ENCODE measurements at places on chromosomes 1 and 21.

DNA sequence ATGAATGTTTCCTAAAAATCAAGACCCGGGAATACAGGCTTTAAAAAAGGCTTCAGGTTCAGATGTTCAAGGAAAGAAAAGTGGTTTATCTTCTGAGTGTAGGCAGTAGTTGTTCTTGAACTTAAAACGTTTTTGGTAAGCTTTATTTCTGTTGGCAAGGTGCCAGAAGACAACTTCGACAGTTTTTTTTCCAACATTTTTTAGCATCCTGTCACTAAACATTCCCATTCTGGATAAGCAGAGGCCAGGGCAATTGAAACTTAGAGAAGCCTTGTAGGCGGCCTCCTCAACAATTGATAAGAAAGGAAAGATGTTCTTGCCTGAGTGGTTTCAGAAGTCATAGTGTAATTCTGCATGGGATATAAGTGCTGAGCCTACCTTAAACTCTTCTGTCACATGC is 66.7 kb downstream of the PATJ start:
- peak; percentile 12 for DNase-seq

GRCh38 chr21:15023776-15024175 is 41.0 kb downstream of the NRIP1 start:
- DNase-seq, result peak; percentile 36

DNA sequence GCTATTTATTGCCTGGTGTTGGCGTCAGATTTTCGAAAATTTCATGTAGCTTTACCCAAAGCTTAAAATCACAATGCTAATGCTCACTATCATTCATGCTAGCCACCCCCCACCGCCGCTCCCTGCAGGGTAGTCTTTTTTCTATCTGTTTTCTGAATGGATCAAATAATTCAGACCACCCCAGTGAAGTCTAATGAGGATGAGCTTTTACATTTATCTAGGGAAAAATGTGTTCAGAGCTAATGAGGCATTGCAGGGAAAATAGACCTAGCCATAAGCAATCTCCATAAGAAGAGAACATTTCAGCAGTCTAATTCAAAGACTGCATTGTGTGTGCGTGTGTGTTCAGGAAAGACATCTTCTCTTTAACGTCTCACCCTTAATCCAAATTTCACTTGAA is 533.0 kb upstream of the PRMT6 start:
- DNase-seq, result no peak

DNA sequence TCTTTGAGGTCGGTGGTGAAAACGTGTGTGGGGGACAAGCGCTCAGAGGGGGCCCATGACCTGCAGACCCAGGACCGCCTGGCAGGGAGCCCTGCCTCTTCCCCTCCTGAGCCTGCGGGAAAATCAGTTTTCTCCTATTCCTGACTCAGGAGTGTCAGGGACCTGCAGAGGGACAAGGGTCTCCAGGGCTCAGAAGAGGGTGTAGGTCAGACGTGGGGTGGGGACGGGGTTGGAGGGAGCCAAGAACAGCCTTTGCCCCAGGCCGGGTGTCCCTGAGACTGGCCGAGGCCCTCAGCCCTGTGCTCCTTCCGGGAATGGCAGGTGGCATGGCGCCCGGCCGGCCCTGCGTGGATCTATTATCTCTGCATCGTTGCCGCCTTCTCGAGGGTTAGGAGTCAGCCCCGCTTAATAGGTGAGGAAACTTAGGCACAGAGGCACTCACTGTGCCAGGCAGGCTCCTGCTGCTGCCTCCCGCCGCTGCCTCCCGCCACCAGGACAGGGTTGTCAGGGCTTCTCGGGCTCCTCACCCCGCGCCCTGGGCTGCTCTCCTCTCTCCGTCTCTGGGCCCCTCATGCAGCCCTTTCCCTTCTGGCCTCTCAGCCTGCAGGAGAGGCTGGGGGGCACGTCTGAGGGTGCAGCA is 37.5 kb downstream of the AJAP1 start:
- DNase-seq, result no peak

- peak; percentile 30 for DNase-seq
Measured at GRCh38 chr1:26686795-26687194, 9.0 kb upstream of the ARID1A start.

DNA sequence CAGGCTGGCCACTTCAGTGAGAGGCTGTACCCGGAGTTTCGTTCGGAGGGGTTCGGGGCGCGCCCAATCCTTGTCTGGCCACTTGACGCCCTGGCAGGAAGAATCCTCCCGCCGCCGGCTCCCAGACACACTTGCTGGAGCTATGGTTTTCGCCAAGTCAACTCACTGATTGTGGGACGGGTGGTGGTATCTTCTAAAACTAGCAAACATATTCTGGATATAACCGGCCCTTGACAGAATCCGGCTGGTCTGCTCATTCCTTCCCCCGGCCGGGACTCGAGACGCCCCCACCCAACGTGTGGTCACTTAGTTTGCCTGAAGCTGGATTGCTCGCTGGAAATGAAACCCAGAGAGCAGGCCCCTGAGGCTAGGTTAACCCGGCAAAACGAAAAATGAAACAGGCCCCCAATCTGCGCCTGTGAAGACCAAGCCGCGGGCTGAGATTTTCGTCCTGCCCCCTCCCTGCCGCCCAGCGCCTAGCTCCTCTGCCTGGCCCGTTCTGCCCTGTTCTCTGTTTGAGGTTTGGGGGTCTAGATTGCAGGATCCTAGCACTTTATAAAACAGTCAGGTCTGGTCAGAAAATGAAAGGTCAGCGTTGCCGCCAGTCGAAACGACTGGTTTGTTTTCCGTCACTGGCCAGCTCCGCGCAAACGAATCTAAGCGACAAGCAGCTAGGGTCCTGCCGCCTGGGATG is 4.6 kb downstream of the GFI1 start:
- DNase-seq, result peak; percentile 36

DNA sequence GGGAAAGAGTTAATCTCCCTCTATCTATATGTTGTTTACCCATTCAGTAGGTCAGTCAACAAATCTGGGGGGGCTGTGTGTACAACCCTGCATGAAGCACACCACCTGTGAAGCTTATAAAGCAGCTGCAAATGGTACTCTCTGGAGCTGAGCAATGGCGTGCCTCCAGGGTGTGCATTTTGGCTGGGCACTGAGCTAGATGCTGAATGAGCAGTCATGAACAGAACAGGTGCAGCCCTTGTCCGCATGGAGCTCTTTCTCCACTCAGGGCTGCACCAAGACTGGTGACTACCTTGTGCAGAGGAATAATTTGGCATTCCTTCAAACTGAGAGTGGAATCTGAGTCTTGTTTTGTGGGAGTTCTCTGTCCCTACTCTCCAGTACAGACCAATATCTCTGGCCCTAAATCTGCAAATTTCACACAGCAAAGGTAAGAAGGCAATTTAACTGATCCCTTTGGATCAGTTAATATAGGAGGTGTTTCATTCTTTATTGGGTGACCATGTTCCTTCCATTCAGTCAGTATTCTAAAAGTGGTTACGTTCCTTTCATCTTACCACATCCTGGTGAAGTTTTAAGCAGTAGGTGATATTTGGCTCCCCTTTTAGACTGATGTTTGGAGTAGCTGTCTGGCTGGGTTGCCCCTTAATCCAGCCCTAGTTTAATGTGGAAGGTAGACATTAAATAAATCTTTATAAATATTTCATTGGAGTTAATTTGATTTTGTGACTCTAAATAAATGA is 76.0 kb downstream of the GPR88 start:
- DNase-seq, result no peak

DNA sequence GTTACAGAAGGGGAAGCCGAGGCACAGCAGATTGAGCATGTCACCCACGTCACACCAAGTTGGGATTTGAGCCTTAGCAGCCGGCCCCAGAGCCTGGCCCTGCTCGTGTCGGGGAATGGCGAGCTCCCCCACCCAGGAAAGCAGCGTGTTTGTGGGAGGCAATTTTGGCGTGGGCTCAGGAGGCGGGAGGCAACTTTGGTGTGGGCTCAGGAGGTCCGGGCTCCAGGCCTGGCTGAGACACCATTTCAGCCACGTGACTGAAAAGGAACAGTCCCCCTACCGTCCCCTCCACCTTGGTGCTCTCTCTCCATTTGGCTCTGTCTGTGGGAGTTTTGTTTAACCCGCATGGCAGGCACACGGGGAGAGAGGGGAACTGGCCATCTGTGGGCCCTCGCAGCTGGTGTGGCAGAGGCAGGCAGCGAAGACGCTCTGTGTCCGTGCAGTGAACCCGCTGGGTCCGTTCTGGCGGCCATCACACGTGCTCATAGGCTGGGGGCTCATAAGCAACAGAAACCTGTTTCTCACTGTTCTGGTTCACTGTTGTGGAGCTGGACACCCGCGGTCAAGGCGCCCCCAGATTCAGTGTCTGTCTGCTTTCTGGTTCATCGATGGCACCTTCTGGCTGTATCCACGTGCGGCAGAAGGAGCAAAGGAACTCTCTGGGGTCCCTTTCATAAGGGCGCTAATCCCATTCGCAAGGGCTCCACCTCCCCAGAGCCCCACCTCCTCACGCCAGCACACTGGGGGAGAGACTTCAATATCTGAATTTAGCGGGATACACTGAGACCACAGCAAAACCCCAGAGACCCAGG is 110.2 kb downstream of the CRYAA start:
- DNase-seq, result no peak

- no peak for DNase-seq
Measured at GRCh38 chr1:80533775-80534334, 1266.9 kb upstream of the ADGRL2 start.

DNA sequence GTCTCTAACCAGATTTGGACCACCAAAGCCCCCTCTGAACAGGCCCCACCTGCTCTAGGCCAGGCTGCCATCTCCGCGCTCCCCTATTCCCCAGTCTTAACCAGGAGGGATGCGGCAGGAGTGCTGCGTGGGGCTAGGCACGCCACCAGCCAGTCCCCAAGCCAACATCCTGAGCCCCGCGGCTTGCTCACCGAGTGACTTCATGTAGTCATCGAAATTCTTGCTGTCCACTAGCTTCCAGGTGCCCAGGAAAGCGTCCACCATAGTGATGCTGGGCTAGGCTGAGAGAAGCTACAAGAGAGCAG is 173 bp downstream of the FABP3 start:
- DNase-seq, result peak; percentile 28

GRCh38 chr1:156055281-156056048 is 883 bp downstream of the LAMTOR2 start:
- DNase-seq, result peak; percentile 21

DNA sequence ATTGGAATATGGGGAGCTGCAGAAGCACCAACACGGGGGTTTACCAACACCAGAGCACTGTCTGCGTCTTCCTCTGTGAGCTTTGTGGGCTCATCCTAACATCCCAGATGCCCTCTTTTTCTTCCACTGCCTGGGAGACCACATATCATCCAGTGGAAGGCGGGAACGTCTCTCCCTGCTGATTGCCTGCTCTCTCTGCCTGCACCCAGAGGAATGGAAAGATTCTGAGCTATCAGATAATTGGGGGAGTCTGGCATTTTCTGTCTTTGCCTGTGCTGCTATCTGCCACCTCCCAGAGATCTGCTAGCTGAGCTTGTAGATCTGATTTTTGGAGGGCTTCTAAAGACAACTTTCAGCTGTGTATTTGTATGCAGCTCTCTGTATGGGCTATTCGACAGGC is 166.2 kb upstream of the PLXNA2 start:
- DNase-seq, result no peak

DNA sequence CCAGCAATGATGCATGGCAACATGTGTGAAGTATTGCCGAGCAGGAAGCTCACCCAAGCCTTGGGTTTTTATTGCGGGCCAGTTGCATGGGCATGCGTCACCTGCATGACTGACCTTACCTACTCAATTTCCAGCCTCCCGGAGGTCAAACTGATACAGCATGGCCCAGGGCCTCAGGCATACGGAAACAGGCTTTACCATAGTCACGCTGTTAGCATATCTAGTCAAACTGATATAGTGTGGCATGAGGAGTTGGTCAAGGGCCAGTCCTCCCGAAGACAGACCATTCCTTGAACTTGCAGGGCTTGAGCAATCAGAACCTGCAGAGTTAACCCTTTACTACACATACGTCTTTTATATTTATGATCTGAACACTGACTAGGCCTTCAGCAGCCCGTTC is 6.4 kb upstream of the DUSP12 start:
- DNase-seq, result no peak

GRCh38 chr1:194208674-194209073 is 1022.3 kb upstream of the B3GALT2 start:
- no peak for DNase-seq

- DNase-seq, result peak; percentile 56
Measured at GRCh38 chr1:231040019-231040799, at the start of gene FAM89A. Gene FAM89A (minus strand): TSS chr1:231040254. CDS start chr1:231040211, 43 bp downstream.
